Left colon (tissue), 2 donors: ENCODE measurements at places on chromosomes 1 and 21.

GRCh38 chr1:110502402-110503151 is 16.4 kb downstream of the KCNA10 start:
- DNase-seq: no peak

GRCh38 chr1:160801836-160802580 is 6.0 kb downstream of the LY9 start:
- DNase-seq: no peak

- no peak for DNase-seq
Measured at GRCh38 chr1:183178545-183178944, 7.5 kb upstream of the LAMC2 start.

DNA sequence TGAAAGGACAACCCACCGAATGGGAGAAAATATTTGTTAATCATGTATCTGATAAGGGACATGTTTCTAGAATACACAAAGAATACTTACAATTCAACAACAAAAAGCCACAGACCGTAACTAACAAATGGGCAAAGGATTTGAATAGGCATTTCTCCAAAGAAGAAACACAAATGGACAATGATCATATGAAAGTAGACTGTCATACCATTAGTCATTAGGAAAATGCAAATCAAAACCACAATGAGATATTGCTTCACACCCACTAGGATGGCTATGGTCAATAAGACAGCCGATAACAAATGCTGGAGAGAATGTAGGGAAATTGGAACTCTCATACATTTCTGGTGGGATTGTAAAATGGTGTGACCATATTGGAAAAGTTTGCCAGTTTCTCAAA is 367.2 kb upstream of the SGIP1 start:
- no peak for DNase-seq

DNA sequence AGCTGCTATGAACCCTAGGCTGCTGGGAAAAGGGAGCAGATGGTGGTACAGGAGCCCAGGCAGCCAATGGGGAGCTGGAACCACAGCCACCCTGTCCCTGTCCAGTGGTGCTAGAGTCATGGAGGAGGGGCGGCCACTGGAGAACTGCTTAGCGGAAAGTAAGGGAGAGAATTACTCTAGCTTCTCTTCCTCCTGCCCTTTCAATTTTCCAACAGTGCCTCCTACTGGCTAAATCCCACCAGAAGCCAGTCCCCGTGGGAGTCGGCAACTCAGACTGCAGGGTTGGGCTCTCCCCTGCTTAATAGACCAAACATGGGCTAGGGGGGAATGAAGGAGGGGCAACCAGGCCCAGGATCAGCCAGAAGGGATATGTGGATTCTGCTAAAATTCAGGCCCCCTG is 154.5 kb downstream of the ACTL8 start:
- no peak for DNase-seq
